ENCODE measurements at places on chromosomes 13 and 19. TPM values are rescaled to one million over a fixed set of nuclear protein-coding genes. Genes with fewer than 3 reads are reported as not detected.

Gene NUMBL
- 14.6 TPM for total RNA-seq

Gene ZNF681
- total RNA-seq = under 0.01 TPM

Gene TMEM221
- total RNA-seq = not detected

Gene VSTM1
- total RNA-seq = not detected

Gene ZNF547
- 3.2 TPM for total RNA-seq

Gene ZNF780A
- 9.3 TPM for total RNA-seq

Gene ZNF296
- total RNA-seq = 1.5 TPM

Gene PSG7
- not detected for total RNA-seq

Gene CABP5
- not detected for total RNA-seq

Gene PGLYRP1
- not detected for total RNA-seq

Gene SELENOV
- not detected for total RNA-seq

Gene CEACAM4
- total RNA-seq = not detected

Gene ZNF844
- total RNA-seq = 0.86 TPM

Gene EHD2
- 20.3 TPM for total RNA-seq
